ENCODE measurements at places on chromosomes 7 and 10.

DNA sequence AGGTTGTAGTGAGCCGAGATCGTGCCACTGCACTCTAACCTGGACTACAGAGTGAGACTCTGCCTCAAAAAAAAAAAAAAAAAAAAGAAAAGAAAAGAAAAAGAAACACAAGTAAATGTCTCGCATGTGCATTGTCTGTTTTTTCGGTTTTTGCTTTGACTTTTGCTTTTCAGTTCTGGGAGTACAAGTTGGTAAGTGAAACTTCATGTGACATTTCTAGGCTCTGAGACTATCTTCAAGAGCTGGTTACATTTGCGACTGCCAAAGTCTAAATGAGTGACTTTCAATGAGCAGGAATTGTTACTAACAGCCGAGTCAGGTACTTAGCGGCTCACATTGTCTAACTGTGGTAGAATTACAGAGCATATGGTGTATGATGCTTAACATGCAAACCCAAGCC is 107.0 kb upstream of the CELF2 start:
- no peak for DNase-seq

GRCh38 chr10:22554461-22555182 is 159.8 kb downstream of the PIP4K2A start:
- DNase-seq = no peak

DNA sequence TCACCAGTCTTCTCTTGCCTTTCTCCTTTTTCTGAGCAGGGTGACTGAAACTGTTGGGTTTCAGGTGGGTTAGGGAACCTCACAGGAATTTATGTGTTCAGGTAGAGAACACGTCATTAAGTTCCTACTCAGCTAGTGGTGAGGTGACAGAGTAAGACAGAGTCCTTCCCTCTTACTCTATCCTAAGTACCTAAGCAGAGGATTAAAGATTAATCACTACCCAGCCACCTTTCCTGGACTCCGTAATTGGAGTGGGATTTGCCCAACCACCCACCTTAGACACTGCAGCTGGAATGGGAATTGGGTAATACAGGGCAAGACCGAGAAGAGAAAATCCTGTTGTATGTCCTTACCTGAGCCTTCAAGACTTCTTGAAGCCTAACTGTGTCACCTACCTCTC is 158.1 kb downstream of the LRRC4 start:
- no peak for DNase-seq

DNA sequence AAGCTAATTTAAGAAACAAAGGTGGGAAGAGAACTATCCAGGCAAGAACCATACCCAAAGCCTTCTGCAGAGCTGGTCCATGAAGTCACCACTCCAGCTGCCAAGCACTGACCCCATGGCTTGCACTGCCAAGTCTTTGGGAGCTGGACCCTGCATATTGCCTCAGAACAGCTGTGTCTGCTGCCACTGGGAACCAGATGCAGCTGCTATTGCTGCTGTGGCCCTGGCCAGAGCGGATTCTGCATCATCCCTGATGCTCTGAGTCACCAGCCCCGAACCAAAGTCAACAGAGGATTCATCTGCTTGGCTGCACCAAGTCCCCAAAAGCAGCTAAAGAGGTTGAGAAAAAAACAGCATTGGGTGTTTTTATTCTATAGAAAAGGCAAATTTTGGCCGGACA is 39.2 kb upstream of the GSAP start:
- DNase-seq = peak; percentile 46

GRCh38 chr7:85851571-85852193 is 664.8 kb upstream of the SEMA3D start:
- DNase-seq = no peak

DNA sequence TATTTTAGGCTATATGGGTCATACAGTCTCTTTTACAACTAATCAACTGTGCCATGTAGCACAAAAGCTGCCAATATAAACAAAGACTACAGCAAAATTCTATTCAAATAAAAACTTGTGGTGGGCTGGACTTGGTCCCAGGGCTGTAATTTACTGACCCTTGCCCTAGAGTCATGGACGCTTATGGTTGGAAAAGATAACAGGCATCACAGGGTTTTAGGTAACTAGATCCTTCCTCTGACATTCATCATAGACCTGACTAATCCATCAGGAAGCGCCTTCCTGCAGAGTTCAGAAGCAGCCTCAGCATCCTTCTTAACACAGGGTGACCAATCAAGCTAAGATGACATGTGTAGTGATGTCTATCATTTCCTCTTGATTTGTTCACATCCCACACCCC is 40.2 kb upstream of the GPAM start:
- DNase-seq = no peak

- no peak for DNase-seq
Measured at GRCh38 chr10:104706886-104707285, 65.8 kb downstream of the SORCS3 start.

GRCh38 chr10:72328829-72329204 is 25.9 kb downstream of the DNAJB12 start:
- no peak for DNase-seq

- no peak for DNase-seq
Measured at GRCh38 chr7:2735744-2736143, 47.7 kb downstream of the AMZ1 start.

DNA sequence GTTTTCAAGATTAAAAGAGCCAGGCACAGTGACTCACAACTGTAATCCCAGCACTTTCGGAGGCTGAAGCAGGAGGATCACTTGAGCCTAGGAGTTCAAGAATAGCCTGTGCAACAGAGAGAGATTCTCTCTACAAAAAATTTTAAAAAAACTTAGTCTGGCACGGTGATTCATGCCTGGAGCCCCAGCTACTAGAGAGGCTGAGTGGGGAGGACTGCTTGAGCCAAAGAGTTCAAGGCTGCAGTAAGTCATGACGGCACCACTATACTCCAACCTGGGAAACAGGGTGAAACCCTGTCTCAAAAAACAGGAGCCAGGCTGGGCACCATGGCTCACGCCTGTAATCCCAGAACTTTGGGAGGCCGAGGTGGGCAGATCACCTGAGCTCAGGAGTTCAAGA is 86.6 kb upstream of the KCTD7 start:
- no peak for DNase-seq

DNA sequence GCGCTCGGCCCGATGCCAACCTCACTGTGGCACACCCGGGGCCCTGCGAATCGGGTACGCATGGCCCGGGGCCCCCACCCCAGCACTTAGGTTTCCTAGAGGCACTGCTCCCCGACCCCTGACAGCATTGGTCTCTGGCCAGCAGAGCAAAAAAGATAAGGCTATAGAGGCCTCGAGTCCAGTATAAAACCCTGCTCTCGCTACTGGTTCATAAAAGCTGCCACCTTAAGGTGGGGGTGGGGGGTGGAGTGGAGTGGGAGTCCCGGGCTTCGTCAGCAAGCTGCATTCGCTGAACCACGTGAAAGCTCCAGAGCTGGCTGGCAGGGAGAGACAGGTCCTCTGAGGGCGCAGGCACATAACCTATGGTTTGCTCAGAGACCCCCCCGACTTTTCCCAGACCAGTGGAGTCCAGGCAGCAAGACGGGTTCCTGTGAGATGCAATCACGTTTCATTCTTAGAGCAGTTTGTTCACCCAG is 1.3 kb downstream of the KAZALD1 start:
- no peak for DNase-seq

DNA sequence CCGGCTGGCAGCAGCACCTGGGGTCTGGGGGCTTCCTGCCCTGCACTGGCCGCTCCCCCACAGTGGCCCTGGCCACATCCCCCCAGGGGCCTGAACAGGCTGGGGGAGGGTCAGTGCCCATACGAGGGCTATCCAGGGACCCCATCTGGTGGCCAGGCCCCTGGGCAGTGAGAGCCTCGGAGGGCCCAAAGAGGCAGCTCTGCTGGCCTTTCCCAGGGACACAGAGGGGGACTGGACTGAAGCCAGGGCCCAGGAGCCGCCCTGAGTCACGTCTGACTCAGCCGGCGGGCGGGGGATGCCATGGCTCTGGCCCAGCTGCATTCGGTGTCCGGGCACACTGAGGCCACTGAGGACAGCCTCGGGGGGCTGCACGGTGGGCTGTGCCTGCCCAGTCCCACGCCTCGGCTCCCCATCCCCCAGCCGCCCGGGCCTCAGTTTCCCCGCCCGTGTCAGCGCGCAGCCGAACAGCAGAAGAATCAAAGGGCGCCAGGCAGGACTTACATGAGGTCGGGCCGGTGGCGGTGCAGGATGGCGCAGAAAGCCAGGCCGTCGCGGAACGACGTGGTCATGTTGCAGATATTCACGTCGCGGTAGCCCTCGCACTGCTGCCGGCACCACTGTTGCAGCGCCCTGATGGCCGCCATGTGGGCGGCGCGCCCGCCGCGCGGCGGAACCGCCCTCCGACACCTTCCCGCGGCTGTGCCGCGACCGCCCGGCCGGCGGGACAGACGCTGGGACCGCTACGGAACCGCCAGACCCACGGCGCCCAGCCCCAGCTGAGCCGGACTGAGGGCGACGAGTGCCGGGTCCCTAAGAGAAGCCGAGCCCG is at the start of gene MICALL2:
Gene MICALL2 (minus strand): TSS at position 788 of the 829 bp plus-strand sequence. CDS start 144 bp downstream, at position 644.
- DNase-seq = peak; percentile 53

- no peak for DNase-seq
Measured at GRCh38 chr7:129877146-129877792, 75.5 kb downstream of the UBE2H start.

DNA sequence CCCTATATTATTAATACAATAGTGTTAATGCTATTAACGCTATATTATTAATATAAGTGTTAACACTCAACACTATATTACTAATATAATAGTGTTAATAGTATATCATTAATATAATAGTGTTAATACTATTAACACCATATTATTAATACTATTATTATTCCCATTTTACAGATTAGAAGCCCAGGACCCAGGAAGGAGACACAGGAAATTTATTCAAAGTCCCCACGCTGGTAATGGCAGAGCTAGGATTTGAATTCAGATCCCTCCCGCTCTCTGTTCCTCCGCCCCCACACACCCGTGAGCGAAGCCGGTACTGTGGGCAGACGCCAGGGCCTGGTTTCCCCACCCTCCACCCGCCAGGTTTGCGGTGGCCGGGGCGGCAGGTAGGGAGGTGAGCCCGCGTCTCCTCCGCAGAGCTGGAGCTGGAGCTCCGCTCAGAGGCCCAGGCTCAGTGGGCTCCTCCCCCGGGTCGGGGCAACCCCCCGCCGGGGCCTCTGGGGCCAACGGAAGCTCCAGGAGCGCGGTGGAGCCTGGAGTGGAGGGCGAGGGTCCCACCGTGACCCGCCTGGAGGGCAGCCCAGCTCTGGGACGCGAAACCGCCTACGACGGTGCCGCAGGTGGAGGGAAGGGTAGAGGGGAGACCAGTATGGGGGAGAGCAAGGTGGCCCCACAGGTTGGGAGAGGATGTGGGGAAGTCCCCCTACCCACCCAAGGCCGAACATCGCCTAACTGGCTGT is at the start of gene TMEM225B:
Gene TMEM225B (plus strand): TSS at position 506 of the 740 bp plus-strand sequence. CDS start 6,122 bp downstream, outside the sequence.
- no peak for DNase-seq

- DNase-seq = no peak
Measured at GRCh38 chr10:75639736-75640135, 208.3 kb downstream of the LRMDA start.

GRCh38 chr10:38159004-38159403 is 64.9 kb downstream of the ZNF37A start:
- DNase-seq = no peak

- DNase-seq = no peak
Measured at GRCh38 chr7:118861581-118861980, 637.1 kb downstream of the ANKRD7 start.

DNA sequence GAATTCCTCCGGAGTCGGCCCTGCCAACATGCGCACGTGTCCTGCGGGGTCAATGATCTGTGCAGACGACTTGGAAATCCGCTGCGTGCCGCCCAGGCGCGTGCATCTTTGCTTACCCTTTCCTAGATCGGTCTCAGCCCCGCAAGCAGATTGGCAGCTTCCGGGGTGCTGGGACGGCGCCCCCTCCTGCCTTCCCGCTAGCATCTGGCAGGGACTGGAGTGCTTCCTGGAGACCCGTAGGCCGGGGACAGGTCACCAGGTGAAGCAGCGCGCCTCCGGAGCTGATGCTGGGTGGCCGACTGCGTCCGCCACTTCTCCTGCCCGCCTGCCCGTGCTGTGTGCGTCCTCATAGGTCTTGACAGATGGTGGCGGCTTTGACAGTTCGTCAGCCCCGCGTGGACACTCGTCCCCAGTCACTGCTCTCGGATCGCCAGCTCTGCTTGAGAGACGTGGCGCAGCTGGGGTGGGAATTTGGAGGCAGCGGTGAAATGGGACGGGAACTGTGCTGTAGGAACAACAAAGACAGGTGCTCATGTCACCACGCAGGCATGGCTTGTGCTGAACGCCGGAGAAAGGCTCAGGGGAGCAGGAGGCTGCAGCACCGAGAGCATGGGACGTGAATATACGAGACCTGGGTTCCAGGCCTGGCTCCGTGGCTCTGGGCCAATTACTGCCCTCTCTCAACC is 21.9 kb upstream of the KCNK18 start:
- DNase-seq = no peak

DNA sequence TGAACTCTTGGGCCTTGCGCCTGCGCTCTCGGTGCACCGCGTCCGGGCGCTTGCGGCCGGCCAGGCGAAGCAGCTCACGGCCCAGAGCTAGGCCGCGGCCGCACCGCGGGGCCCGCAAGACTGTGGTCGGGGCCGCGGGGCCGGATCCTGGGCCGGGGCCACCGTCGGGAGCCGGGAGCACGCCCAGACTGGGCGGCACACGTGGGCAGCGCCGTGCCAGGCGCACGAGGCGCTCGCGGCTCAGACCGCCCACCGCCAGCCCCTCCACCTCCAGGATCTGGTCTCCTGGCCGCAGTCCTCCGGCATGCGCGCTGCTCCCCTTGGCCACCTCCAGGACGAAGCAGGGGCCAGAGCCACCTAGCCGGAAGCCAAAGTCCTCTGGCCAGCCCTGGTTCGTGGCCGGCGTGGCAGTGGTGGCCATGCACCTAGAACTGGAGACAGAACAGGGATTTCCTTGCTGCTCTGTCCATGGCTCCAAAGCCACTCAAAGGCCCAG is at the start of gene GRID2IP:
Gene GRID2IP (minus strand): TSS at position 446 of the 496 bp plus-strand sequence. CDS start 25 bp downstream, at position 421.
- no peak for DNase-seq

DNA sequence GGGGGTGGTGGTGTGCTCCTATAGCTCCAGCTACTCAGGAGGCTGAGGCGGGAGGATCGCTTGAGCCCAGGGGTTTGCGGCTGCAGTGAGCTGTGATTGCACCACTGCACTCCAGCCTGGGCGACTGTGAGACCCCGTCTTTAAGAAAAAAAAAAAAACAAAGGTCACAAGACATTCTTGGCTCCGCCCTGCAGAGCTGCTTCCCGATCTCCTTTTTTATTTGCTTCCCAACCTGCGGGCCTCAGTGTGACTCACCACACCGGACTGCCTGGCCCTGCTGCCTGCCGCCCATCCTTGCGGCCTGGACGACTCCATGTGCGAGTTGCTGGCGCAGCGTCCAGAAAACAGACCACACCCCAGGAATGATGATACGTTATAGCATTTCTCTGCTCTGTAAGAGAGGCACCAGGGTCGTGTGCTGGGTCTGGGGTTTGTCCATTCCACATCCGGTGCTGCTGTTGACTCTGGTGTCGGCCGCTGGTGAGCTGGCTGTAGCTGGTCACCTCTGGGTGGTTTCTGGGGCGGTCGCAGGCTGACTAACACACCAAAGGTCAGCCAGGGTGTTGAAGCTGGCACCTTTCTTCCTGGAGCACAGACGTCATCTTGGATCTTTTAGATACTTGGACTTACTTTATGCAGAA is 123.6 kb downstream of the TCF7L2 start:
- peak; percentile 64 for DNase-seq

GRCh38 chr7:28835800-28836199 is 122.3 kb downstream of the TRIL start:
- DNase-seq = no peak

GRCh38 chr10:12659706-12660105 is 310.4 kb downstream of the CAMK1D start:
- no peak for DNase-seq

Measured in pulmonary artery endothelial cell (primary cell).